ENCODE measurements at places on chromosomes 3 and 15.

- no peaks in the 10 kb centered on the region for H3K36me3 ChIP-seq
- DNase-seq, result peak; percentile 52
- H3K27me3 ChIP-seq, result no peaks in the 10 kb centered on the region
These were observed 107.7 kb downstream of the WDR76 start for GRCh38 chr15:43934480-43934879.

GRCh38 chr3:191809326-191809949 is 348.5 kb downstream of the PYDC2 start:
- no peak overlapping the region for H3K27ac ChIP-seq
- H3K36me3 ChIP-seq, result no peaks in the 10 kb centered on the region
- DNase-seq, result no peak
- no peak overlapping the region for H3K4me3 ChIP-seq
- H3K27me3 ChIP-seq, result no peaks in the 10 kb centered on the region
- H3K4me1 ChIP-seq, result no peaks in the 10 kb centered on the region

DNA sequence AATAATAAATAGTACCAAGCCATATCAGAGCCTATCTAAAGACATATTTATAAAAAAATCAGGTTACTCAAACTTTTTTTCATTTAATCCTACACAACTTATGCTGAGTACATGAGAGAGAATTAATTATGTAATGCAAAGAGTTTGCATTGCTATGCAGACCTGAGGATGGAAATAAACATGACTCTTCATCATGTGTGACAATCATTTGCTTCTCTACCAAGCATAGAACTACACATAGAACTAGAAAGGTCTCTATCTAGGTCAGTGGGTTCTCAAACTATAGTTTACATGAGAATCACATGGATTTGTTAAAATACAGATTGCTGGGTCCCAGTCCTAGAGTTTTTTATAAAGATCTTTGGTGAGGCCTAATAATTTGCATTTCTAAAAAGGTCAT is 86.8 kb downstream of the GBE1 start:
- H3K4me3 ChIP-seq, result no peak overlapping the region
- no peaks in the 10 kb centered on the region for H3K27me3 ChIP-seq
- no peak overlapping the region for H3K27ac ChIP-seq
- peaks cover 3% of the 10 kb centered on the region for H3K36me3 ChIP-seq

GRCh38 chr15:43469867-43470266 is 23.1 kb downstream of the TP53BP1 start:
- no peaks in the 10 kb centered on the region for H3K27me3 ChIP-seq
- H3K27ac ChIP-seq, result no peak overlapping the region

- DNase-seq, result no peak
- peaks cover 24% of the 10 kb centered on the region for H3K27me3 ChIP-seq
- H3K4me1 ChIP-seq, result no peaks in the 10 kb centered on the region
- H3K36me3 ChIP-seq, result no peaks in the 10 kb centered on the region
- H3K27ac ChIP-seq, result no peak overlapping the region
- no peak overlapping the region for H3K4me3 ChIP-seq
These were observed 12.3 kb upstream of the DGKG start for GRCh38 chr3:186374376-186374775.

- H3K27ac ChIP-seq, result peak overlapping the region; percentile 65
- peaks cover 33% of the 10 kb centered on the region for H3K36me3 ChIP-seq
- H3K4me3 ChIP-seq, result no peak overlapping the region
- H3K4me1 ChIP-seq, result peaks cover 37% of the 10 kb centered on the region
- H3K27me3 ChIP-seq, result no peaks in the 10 kb centered on the region
These were observed 130.3 kb downstream of the GHSR start for GRCh38 chr3:172317984-172318383.

DNA sequence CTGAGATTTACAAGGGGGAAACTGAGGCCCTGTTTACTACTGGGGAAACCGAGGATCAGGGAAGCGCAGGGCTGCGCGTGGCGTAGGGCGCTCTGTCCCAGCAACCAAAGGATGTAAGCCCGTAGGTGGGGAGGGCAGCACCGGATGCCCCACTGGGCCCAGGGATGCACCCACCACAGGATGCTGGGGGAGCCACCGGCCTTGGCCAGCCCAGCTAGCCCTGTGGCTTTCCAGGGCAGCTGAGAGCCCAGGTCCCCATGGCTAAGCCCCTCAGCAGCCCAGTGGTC is 33.4 kb downstream of the RPN1 start:
- peak overlapping the region; percentile 44 for H3K27ac ChIP-seq
- H3K36me3 ChIP-seq, result peaks cover 29% of the 10 kb centered on the region
- DNase-seq, result no peak
- H3K4me3 ChIP-seq, result peak overlapping the region; percentile 27

- no peak for DNase-seq
- no peaks in the 10 kb centered on the region for H3K4me1 ChIP-seq
- H3K36me3 ChIP-seq, result no peaks in the 10 kb centered on the region
- no peaks in the 10 kb centered on the region for H3K27me3 ChIP-seq
- no peak overlapping the region for H3K27ac ChIP-seq
These were observed 40.8 kb upstream of the IQCF6 start for GRCh38 chr3:51819709-51820406.

- H3K36me3 ChIP-seq, result no peaks in the 10 kb centered on the region
- H3K4me1 ChIP-seq, result peaks cover 10% of the 10 kb centered on the region
- no peak overlapping the region for H3K4me3 ChIP-seq
- no peaks in the 10 kb centered on the region for H3K27me3 ChIP-seq
These were observed 373.3 kb downstream of the GAP43 start for GRCh38 chr3:115996420-115997108.

- H3K27ac ChIP-seq, result no peak overlapping the region
- no peak for DNase-seq
- H3K4me1 ChIP-seq, result peaks cover 12% of the 10 kb centered on the region
- H3K27me3 ChIP-seq, result no peaks in the 10 kb centered on the region
- no peak overlapping the region for H3K4me3 ChIP-seq
- H3K36me3 ChIP-seq, result no peaks in the 10 kb centered on the region
These were observed 72.1 kb upstream of the OXTR start for GRCh38 chr3:8841472-8841871.

Data from IMR-90 (cell line).